ENCODE measurements at places on chromosomes 13 and 19. TPM values are rescaled to one million over a fixed set of nuclear protein-coding genes. Genes with fewer than 3 reads are reported as not detected.

Gene SLC46A3
- total RNA-seq, result 0.73 TPM

Gene CCDC70
- not detected for total RNA-seq

Gene STOML3
- total RNA-seq, result not detected

Gene ZNF729
- under 0.01 TPM for total RNA-seq

Gene KLK14
- not detected for total RNA-seq

Gene NXNL1
- not detected for total RNA-seq

Gene CPB2
- not detected for total RNA-seq

Gene TTC9B
- not detected for total RNA-seq

Gene CXCL17
- not detected for total RNA-seq

Gene SSBP4
- total RNA-seq, result 69.8 TPM

Gene PSG11
- not detected for total RNA-seq

Gene ZSCAN4
- not detected for total RNA-seq

Gene CDX2
- total RNA-seq, result not detected

Gene JSRP1
- total RNA-seq, result not detected

Gene MAG
- not detected for total RNA-seq

Gene IRGQ
- total RNA-seq, result 8.8 TPM

Gene ZNF20
- total RNA-seq, result 2.5 TPM

Gene SPRYD7
- 4.3 TPM for total RNA-seq

Gene CEACAM8
- not detected for total RNA-seq

Gene FAM216B
- total RNA-seq, result not detected

Gene TEX29
- total RNA-seq, result 0.37 TPM

Gene GNG7
- total RNA-seq, result under 0.01 TPM

Gene NKPD1
- total RNA-seq, result 0.39 TPM

Gene GPR183
- total RNA-seq, result not detected

Gene GGACT
- 3.7 TPM for total RNA-seq

Gene CD79A
- total RNA-seq, result not detected

Gene PDX1
- total RNA-seq, result not detected

Data from subcutaneous preadipocyte (primary cell).